Natural killer cell treated with Interleukin-12 subunit alpha and Interleukin-12 subunit beta and Interleukin-15 and Interleukin-18, amount 100 ng/mL, for 72 hours (primary cell): ENCODE measurements at places on chromosomes 2 and 18.

- H3K27me3 ChIP-seq = no peaks in the 10 kb centered on the region
- H3K4me3 ChIP-seq = no peak overlapping the region
- H3K36me3 ChIP-seq = no peaks in the 10 kb centered on the region
- no peak overlapping the region for H3K27ac ChIP-seq
These were observed 100.1 kb upstream of the ST3GAL5 start for GRCh38 chr2:85988914-85989270.

- H3K27ac ChIP-seq = no peak overlapping the region
- peaks cover 22% of the 10 kb centered on the region for H3K36me3 ChIP-seq
- H3K4me3 ChIP-seq = no peak overlapping the region
- peaks cover 12% of the 10 kb centered on the region for H3K4me1 ChIP-seq
- no peak for DNase-seq
These were observed 1.9 kb downstream of the CMPK2 start for GRCh38 chr2:6863792-6864191.

DNA sequence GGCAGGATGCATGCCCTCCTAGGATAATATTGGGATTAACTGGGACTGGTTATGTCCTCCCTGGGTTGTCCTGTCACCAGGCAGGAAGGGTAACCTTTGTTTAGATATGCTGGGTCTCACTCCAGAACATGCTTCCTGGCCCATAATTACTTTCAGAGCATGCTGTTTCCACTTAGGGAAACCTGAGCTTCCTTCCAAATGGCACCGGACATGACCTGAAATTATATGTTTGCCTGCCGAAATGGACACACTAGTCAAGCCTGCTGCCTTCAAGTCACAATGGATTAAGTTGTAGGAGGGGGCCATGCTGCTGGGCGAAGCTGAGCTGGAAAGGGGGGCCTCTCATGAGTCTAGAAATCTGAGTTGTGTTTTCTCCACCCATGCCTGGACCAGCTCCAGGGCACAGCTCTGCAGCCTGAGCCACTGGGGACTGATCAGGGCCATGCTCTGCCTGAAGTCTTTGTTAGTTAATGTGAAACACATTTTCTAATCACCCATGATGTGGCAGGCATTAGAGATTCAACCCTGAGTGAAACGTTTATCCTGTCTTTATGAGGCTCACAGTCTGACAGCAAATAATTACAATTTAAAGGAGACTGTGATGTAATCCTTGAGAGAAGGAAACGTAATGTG, 273.3 kb downstream of the TNS1 start:
- no peaks in the 10 kb centered on the region for H3K4me1 ChIP-seq
- H3K27ac ChIP-seq = no peak overlapping the region
- DNase-seq = peak; percentile 40
- H3K4me3 ChIP-seq = no peak overlapping the region
- H3K36me3 ChIP-seq = no peaks in the 10 kb centered on the region

GRCh38 chr2:74406035-74406434, 15.4 kb downstream of the C2orf81 start:
- no peak overlapping the region for H3K27ac ChIP-seq
- H3K4me3 ChIP-seq = no peak overlapping the region
- H3K36me3 ChIP-seq = no peaks in the 10 kb centered on the region
- peaks cover 8% of the 10 kb centered on the region for H3K27me3 ChIP-seq
- H3K4me1 ChIP-seq = no peaks in the 10 kb centered on the region

DNA sequence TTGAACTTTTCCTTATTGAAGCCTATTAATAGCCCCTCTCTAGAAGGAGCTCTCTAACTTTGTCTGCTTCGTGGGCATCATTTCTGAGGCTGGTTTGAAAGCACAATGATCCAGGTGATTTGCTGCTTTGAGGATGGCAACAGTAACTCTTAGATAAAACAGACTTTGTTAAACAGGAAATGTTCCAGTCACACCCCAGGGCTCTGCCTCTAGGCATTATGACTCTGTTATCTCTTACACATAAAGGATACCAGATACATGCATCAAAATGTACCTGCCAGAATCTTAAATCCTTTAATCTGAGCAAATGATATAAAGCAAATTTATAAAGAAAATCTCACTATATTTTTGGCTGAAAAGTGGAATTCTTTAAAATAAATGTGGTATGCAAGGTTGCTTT, 52.3 kb downstream of the GAD1 start:
- H3K27ac ChIP-seq = no peak overlapping the region
- DNase-seq = no peak
- peaks cover 17% of the 10 kb centered on the region for H3K27me3 ChIP-seq
- no peak overlapping the region for H3K4me3 ChIP-seq

DNA sequence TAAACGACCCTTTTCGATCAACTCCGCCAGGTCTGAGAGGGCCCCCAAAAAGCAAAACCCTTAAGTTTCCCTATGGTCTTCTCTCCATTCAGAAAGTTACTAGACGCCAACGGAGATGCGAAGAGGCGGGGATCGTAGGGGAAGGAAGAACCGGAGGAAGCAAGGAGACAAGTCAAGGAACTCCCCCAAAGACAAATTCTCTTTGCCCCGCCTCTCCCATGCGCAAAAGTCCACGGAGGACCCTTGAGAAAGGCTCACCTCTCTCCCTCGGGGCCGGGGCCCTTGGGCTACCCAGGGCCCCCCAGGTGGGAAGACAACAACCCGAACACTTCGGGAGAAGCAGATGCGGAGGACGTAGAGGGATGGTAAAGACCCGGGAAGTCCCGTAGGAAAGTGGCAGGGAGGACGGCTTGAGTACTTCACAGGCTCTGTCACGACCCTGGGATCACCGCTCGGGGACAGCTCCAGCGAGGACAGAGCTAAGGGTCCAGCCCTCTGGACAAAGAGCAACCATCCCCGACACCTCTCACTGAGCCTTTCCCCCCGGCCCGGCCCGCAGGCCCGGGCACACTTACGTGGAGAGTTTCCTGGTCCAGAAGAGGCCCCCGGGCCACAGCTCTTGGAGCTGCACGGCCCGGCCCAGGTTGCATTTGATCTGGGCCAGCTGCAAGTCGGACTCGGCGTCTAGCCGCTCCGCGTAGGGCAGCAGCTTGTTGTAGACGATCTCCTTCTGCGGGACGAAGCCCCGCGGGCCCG, 647 bp downstream of the PSME4 start:
- H3K4me3 ChIP-seq = peak overlapping the region; percentile 93
- H3K4me1 ChIP-seq = peaks cover 51% of the 10 kb centered on the region
- peaks cover 13% of the 10 kb centered on the region for H3K36me3 ChIP-seq
- H3K27me3 ChIP-seq = no peaks in the 10 kb centered on the region
